Panc1 (cell line): ENCODE measurements at places on chromosomes 11 and 22.

DNA sequence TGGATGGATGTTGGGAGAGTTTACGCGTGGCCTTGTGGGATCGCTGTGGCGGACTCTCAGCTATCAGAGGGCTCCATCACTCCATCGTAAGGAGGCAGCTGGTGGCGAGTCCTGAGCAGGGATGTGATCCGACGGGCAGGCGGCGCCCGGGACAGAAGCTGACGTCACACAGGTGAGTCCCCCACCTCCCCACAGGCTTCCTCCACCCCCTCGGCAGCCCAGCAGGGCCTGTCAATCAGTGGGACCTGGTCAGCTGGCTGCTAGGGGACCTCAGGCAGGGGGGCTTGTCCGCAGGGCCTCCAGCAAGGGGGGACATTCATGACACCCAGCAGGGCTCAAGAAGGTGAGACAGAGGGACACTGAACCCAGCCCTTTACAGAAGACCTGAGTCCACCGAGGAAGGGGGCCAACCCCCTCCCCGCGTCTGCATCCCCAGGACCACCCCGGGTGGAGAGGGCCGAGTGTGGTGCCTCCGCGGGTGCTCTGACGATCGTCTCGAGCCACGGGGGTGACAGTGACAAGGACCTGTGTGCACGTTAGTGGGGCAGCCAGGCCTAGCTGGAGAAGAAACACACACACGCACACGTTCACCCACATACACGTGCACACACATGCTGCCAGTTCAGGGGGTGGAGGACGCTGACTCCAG, 7.1 kb downstream of the HRAS start:
- no peak for DNase-seq

DNA sequence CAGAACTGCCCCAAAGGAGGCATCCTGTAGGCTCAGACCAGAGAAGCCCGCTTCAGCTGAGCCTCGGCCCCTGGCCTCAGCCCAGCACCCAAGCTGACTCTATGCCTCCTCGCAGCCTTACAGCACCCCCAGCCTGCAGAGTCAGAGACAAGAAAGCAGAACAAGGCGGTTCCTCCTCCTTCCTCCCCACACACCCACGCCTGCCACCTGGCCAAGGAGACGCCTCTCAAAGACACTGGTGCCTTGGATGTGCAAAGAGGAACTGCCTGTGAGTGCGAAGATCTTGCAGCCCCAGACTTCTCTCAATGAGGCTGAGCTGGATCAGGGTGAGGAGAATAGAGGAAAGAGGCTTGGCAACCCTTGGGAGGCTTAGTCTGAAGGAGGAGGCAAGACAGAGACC, 60.2 kb downstream of the PDE2A start:
- DNase-seq: no peak

DNA sequence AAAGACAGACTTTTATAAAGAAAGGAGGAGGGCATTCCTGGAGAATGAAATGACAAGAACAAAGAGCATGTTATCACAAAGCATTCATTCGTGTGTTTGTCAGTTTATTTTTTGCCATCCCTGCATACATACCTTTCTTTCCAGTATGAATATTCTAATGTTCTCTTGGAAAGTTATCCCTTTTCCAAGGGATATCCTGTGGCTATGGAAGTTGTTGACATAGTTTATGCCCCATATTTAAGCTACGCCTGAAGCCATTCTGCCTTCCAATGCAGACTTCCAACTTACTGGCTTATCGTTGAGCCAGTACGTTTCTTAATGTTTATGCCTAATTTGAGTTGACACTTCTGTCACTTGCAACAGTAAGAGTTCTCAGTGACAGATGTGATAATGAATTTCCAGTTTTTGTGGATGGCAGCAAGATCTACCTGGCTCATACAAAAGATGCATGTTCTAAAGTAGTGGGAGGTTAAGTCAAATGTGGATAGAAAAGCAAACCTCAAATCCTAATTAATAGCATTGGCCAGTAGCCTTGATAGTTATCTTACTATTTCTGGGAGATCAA, 133.3 kb upstream of the ANO3 start:
- DNase-seq: no peak

DNA sequence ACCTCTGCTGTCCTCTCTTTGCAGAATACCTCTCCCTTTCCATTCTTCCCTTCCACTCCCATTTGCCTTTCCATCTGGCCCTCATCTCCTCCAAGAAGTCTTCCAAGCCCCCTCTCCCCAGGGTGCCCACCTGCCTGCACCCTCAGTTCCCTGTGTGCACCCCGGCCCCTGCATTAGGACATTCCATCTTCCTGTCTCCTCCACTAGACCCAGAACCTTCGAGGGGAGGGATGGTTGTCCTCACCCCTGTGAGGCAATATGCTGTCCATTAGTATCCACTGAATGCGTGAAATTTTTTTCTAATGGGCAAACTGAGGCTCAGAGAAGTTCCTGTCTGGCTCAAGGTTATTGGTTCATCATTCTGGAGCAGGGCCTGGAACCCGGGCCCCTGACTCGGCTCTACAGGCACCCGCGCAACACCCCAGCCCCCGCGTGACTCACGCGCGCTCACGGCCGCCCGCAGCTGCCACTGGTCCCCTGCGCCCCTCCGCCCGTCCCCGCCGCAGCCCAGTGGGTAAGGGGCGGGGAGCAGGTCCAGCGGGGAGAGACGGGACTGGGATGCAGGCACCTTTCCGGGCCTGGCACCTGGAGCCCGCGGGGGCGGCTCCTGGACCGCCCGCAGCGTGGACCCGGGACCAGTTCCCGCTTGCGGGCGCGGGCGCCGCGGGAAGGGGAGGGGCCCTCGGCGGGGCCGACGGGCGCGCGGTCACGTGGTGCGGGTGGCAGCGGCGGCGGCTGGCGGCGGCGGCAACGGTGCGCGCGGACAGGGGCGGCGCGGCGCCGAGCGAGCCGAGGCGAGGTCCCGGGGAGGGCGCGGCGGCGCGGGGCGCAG, 7.0 kb downstream of the SEPTIN3 start:
- DNase-seq: no peak

DNA sequence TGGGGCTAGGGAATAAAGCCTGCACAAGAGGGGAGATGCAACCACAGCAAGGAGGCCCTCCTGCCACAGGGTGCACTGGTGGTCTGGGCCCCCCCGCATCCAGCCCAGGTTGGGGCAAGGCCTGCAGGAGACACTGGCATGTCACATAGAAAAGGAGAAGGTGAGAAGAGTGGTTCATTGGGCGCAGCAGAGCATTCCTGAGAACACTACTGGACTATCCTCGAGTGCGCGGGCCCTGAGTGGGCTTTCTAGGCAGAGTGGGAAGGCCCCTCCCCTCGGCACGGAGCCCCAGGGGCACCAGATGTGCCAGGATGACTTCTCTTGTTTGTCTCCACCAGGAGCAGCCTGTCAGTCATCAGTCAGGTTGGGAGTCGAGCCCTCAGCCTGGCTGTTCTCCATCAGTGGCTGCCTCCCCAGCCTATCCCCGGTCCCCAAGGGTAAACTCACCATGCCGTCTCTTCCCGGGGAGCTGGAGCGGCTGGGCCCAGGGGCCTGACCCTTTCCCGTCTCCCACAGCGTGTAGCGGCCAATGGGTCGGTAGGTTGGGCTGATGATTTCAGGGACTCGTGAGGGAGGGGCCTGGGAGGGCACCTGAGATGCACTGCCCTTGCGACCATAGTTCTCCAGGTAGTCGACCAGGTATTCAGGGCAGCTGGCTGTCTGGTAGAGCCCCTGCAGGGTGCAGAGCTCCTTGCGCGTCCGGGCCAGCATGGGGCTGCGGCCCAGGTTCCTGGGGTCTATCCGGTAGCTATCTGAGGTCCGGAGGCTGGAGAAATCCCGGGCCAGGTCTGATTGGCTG, 9.0 kb downstream of the USP2 start:
- no peak for DNase-seq

- DNase-seq: no peak
Measured at GRCh38 chr11:127274328-127274676, 273.7 kb upstream of the KIRREL3 start.

DNA sequence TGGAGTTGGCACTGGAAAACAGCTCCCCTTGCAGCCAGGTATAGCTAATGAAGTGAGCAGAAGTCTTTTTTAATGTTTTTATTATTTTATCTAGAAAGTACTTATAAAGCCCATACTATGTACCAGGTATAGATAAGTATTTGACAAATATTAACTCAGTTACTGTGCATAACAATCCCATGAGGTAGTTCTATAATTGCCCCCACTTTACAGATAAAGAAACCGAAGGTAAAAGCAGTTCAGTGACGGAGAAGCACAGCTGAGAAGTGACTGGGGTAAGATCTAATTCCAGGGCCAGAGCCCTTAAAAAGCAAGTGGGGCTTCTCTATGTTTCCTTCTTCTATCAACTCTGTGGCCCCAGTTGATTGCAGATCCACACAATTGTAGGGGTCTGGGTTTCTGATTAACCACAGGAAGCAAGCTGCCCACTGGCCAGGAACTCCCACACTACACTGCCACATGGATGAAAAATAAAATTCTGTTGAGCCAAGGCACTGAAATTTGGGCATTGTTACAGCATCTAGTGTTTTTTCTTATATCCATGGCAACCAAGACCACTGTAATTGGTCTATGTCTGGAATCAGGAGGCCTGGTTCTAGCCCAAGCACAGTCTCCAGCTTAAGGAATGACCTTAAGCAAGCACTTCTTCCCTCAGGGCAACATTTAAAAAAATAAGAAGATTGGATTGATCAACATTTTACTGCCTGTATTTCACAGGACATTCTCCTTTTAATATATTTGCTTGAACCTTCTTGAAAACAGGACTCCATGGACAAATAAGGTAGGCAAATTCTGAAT, 55.3 kb upstream of the TEAD1 start:
- no peak for DNase-seq

DNA sequence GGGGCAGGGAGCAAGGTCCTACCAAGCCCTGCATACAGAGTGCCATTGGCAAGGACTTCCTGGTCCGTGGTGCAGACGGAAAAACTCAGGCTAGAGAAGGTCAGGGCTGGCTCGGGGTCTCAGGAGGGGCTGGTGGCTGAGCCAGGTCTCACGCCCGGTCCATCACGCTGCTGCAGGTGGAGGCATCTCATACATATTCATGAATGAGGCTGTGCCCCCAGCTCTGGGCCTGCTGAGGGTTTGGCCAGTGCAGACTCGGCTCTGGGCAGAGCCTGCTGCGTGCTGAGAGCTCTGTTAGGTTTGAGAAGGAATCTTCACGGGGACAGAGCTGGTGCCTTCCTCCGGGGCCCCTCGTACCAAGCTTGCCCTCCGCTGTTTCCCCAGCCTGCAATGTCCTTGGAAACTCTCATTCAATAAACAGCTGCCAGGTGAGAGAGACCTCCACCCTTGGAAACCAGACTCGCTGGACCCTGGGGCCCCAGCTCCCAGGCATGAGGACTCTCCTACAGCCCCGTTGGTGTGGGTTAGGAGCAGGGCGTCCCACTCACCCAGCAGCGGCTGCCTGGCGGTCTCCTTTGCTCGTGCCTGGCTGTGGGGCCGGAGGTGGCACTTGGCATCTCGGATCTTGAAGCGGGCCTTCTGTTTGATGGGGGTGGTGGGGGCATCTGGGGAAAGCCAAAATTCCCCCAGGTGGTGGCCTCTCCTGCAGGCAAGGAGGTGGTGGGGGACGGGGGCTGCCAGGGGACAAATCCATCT, 33.9 kb upstream of the TTLL12 start:
- no peak for DNase-seq

DNA sequence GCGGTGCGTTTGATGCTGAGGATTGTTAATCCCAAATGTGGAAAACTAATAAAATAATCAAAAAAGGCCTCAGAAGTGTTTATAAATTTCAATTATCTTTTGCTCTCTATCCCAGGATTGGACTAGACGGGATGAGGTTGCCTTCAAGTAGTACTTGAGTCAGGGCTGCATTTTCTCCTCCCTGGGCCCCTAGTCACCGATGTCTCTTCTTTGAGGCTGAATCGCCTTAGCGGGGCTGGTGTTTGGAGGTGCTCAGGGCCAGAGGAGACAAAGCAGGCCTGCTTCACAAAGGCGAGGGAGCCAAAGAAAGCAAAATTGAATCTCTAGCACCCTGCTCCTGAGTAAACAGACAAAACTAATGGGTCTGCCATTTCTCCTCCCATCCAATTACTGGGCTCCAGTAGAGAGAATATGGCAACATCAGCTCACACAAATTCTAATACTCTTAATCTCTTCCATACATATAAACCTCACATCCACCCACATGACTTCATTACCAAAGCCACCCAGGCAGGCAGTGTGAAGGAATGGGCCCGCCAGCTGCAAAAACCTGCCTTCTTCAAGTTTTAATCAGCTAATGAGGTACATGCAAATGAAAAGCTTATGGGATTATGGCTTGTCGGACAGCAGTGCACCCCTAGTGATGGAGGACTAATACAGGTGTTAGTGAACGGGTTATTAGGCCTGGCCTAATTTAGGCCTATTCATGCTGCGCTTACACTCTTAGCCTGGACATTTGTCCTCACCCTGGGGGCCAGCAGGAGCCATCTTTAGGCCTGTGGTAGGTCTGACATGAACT, 52.7 kb upstream of the HTATIP2 start:
- no peak for DNase-seq

- no peak for DNase-seq
Measured at GRCh38 chr11:15613789-15614188, 499.1 kb downstream of the INSC start.

DNA sequence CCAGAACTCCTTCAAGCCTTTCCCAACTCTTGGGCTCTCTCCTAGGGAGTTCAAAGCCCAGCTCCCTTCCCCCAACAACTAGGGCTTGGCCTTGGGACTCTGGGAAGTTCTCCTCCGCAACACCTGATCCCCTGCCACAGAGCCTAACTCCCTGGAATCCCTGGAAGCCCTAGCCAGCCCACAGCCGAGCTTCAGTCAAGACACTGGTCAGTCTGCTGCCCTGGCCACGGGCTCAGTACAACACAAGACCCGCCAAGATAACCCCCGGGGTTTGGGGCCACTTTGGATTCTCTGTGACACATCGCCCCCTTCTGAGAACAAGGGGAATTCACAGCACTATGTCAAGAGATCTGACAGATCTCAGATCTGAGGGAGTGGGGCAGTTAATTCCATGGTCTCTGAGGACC, 58.3 kb downstream of the SLC22A12 start:
- no peak for DNase-seq

DNA sequence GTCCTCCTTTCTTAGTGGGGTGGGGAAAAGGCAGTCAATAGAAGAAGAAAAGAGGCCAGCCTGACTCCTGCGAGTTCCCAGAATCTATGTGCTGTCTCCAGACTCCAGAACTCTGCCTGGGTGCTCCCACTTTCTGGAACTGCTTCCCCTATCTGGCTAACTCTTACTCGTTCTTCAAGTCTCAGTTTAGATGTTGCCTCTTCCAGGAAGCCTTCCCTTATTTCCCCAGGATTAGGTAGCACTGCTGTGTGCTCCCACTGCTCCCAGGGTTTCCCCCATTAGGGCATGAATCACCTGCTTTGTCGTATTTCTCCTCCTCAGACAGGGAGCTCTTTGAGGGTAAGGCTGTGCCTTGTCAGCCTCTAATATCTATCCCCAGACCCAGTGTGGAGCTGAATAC, 17.5 kb upstream of the SYT7 start:
- no peak for DNase-seq

DNA sequence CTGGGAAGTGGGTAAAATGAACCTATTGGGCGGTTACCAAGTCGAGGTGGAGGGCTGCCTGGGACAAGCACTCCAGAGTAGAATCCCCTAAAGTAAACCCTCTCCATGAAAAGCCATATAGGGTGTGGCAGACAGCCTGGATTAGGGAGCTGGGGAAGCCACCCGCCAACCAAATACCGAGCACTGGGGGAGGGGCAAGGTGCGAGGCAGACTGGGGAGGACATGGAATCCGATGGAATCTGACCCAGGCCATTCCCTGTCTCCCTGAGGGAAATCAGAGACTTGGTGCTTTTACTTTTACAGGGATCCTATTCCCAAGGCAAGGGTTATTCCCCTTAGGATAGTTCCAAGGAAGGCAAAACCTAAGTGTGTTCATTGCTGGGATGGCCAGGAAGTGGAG, 130.9 kb upstream of the HSD17B12 start:
- no peak for DNase-seq
